ENCODE measurements at places on chromosomes 4 and X.
A peak's percentile ranks its signal among the peaks of the same experiment; 100 is the strongest.

GRCh38 chrX:129108936-129109335 lies 414.4 kb downstream of the SMARCA1 start:
- DNase-seq: no peak

DNA sequence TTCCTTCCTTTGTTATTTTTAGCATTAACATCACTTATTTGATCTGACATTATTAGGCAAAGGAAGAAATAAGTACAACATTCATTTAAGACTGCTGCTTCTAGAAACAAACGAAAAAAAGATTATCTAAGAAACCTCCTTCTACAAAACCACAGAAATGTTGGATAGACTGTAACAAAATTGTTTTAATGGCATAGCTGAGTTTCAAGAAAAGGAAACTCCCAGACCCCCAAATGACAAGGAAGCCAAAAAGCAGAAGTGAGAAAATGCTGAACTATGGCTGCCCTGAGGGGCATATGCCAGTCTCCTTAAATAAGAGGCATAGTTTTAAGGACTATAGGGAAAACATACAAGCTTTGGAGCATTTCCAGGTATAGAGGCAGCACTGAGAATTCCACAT lies 1431.6 kb upstream of the TENM3 start:
- no peak for DNase-seq

DNA sequence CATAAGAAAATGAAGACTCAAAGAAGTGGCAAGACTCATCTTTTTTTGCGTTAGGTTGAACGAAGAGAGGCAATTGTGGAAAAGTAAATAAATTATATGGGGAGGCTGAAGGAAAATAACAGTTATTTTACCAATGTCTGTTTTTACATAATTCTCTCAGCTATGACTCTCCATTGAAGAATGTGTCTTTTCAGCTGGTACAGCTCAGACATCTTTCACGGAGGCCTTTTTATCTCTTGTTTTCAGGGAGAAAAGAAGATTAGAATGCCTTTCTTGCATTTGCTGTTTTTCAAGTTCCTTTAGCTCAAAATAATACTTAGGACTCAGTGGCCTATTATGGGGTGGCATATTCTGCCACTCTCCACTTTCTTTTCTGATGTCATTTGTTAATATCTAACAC lies 153.0 kb downstream of the ADAM29 start:
- no peak for DNase-seq

- DNase-seq: no peak
These were observed 10.3 kb upstream of the NAT8L start for GRCh38 chr4:2048831-2049230.

DNA sequence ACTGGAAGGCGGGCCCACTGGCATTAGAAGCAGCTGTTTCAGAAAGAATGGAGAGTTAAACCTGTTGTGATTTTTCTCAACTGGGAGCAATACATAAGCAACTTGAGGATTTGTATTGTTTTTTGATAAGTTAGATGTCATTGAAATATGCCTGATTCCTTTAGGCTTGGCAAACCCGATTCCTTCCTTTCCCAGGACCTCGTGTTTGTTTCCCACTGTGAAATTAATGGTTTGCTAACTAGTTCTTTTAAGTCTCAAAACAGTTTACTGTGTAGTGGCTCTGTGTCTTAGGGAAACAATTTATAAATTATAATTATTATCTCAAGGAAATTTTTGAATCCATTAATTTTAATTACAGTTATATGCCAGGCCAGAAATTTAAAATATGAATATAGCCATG lies 218.0 kb downstream of the DCTD start:
- DNase-seq: no peak

DNA sequence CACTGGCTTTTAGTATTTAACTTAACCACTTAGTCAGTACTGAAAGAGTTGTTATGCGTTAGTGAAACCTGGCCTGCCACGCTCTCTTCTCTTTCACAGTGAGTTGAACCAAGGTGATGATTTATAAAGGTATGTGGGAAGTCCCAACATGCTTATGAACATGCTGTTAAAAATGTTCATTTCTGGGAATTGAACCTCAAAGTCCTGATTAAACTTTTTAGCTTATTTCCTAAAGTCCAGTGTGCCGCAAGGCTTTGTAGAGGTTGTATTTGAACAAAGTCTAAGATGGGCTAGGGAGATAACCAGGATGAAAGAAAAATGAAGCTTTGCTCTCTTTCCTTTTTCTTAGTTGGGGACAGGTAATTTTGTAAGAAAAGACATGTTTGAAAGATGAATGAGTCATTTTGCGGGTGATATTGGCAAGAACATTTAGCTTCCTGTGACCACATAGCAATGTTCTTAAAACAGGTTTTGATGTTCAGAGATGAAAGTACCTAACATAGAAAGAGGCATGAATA lies 270.3 kb downstream of the DTHD1 start:
- peak; percentile 6 for DNase-seq

- no peak for DNase-seq
These were observed 111.3 kb downstream of the AFF1 start for GRCh38 chr4:87046121-87046551.

GRCh38 chrX:56798866-56799758 lies 70.1 kb downstream of the NBDY start:
- DNase-seq: no peak

DNA sequence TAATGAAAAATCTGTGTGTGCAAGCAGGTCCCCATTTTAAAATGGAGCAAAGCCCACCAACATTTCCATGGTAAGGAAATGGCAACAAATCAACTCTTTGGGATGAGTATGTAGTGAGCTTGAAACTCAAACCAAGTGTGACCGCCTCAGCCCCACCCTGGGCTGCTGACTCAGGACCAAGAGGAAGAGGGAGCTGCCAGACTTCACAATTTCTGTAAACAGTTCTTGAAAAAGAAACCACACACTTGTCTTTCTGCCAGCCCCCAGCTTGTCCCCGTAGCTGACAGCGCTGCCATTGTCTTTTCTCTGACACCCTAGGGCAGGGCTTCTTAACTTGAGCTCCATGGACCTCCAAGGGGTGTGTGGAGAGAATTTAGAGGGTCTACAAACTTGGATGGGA lies 10.3 kb downstream of the RTL5 start:
- DNase-seq: no peak

DNA sequence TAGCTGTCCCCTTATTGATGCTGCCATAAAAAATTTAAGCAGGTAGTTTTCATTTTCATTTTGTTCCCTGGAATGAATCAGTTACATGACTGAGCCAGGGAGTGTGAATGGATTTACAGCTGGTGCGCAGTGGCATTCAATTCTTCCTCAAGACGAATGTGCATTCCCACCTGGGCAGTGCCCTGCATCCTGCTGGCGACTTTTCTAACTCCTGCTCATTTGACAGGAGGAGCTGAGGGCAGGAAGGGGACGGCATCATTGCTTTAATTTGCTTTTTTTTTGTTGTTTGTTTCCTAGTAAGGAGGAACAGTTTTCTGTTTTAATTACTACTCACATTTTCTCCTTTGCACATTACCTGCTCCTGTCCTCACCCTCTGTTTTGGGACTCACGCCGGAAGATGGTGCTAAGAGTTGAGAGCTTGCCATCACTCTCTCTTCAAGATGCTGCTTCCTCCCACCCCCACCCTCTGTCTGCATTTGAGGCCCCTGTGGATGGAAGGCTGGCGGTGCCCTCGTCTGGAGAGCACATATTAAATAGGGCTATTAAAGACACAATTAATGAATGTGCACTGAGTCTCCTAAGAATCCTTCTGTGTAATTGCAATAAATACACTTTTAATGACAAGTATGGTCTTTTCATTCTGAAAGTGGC lies 35.8 kb downstream of the PSAPL1 start:
- no peak for DNase-seq

DNA sequence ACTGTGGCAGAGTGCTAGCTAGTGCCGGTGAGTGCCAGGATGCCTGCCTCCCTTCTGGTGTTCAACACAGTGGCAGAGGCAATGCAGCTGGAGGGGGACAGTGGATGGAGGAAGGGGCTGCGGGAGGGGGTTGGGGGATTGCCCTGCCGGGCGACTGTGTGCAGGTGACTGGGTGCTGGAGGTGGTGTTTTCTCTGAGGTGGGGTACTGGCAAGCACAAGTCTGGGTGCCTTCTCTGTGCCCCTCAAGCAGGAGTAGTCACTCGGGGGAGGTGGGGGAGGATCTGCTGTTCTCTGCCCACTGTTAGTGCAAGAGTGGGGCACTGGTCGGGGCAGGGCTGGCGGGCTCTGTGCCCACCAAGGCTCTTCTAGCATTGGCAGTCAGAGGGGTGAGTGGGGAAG lies 10.3 kb upstream of the P2RY10 start:
- DNase-seq: no peak

DNA sequence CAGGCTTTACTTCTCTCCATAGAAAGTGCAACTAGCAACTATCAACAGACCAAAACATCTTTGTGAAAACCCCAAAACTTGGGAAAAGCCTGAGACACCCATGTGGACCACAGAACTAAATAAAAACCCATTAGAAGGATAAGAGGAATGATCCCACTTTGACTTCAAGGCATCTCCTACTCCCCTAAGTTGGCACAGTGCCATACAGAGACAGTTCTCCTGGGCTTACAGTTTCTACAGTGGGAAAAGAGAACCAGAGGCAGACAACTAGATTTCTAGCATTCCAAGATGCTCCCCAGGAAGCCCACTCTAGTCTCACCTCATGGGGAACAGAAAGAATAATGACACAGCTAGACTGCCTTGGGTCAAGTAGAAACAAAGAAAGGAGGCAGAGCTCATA lies 20.4 kb downstream of the TMLHE start:
- DNase-seq: no peak

DNA sequence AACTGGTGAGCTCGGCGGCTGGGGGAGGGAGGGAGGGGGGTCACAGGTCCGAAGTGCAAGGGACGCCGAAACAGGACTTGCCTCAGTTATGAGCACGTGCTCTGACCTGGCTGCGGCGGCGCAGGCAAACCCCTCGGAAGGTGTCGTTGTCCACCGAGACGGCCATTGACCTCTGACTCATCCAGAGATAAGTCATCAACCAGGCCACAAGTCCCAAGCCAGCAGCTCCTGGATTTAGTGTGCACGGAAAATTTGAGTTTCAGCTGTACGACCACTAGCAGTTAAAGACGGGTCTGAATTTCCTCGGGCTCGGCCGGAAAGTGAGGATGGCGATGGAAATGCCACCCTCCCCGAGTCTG lies 674 bp downstream of the SH3D19 start:
- no peak for DNase-seq

- DNase-seq: no peak
These were observed 105.6 kb downstream of the HNRNPD start for GRCh38 chr4:82268050-82268825.

- DNase-seq: no peak
These were observed 800.5 kb upstream of the DIAPH2 start for GRCh38 chrX:95884186-95884585.

DNA sequence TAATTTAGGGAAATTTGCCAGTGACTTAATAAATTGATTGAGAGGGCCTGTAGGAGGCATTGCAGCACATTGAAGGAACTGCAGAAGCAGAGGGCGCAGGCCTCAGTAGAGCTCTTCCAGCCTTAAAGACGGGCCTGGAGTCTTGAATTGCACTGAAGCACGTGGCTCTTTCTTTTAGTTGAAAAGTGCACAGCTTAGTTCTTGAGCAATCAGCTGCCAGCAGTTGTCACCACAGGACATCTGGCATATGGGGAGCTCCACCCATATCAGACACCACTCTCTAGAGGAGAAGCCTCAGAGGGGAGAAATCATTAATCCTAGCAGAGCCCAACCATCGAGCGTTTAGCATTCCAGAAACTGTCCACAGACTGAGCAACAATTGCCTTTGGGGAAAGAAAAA lies 16.0 kb upstream of the FGF16 start:
- no peak for DNase-seq

DNA sequence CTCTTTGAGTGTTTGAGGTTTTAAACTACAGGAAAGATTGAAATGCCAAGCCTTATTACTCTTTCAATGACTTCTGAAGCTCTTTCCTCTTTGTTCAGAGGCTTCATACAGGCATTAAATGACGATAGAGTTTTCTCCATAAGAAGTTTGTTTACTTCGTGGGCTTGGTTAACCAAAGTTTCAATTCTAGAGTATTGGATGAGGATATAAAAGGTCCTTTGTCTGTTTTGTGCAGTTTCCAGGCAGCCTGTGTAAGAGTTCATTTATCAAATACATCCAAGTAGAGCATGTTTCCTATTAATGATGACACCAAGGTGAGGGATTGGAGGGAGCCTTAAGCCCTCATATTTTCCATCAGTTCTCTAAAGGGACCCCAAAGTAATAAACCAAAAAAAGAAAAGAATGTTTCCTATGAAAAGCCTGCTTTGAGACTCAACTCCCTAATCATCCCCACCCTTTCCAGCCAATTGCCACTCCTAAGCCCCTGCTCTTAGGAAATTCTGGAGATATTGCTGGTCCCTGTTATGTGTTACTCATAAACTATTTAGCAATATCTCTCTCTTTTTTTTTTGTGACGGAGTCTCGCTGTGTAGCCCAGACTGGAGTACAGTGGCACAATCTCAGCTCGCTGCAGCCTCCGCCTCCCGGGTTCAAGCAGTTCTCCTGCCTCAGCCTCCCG lies 106.2 kb upstream of the IL13RA1 start:
- no peak for DNase-seq

DNA sequence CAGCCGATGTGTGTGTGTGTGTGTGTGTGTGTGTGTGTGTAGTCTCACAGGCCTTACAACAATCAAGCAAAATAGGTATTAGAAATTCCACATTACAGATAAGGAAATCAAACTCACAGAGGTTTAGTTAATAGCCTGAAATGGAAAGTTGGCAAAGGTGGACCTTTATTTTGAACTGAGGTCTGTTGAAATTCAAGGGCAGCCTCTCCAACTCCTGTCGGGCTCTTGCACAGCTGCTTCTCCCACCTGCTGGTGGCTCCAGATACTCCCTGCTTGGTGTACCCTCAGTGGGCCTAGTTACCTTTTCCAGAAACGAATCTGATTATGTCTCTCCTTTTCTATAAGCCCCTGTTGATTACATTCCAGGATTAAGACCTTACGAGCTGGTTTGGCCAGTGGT lies 195.9 kb downstream of the MGST2 start:
- DNase-seq: no peak

DNA sequence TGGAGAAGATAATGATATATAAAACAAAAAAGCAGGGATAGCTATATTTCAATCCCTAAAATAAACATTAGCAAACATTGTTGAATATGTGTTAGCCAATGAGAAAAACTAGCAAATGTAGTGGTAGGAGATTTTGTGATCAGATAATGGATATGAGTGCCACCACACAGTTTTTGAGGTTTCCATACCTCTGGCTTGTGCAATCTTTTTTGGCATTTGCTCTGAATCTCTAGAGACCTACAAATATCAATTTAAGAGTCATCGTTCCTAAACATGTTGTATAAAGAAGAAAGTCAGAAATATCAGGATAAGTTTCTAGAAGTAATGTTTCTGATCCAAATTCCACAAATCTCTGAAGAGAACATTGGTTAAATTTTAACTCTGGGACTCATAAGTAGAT lies 308.7 kb downstream of the PDGFC start:
- DNase-seq: no peak

GRCh38 chr4:7347981-7348380 lies 86.7 kb downstream of the PSAPL1 start:
- DNase-seq: no peak

- DNase-seq: no peak
These were observed 19.5 kb upstream of the NFXL1 start for GRCh38 chr4:47933840-47934239.

DNA sequence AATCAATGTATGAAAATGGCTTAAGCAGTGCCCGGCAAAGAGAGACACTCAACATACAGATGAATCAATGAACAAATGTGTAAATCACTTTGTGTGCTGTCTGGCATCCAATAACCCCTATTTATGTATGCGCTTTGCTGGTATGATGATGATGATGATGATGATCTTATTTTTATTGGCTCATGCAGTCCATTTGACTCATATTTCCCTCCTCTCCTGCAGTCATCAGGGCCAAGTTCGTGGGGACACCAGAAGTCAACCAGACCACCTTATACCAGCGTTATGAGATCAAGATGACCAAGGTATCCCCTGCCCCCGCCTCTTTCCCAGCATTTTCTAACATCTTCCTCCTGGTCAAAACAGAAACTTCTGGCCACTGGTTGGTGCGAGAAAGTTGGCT lies 2.5 kb downstream of the TIMP1 start:
- no peak for DNase-seq

Measured in activated T-cell treated with anti-CD3 and anti-CD28 coated beads for 48 hours (primary cell).